ENCODE measurements at places on chromosomes 3 and 15.

GRCh38 chr3:51354731-51355615, 30.1 kb upstream of the MANF start:
- no peak for DNase-seq

- no peak for DNase-seq
These were observed 250.3 kb downstream of the MAGI1 start for GRCh38 chr3:65788461-65788860.

DNA sequence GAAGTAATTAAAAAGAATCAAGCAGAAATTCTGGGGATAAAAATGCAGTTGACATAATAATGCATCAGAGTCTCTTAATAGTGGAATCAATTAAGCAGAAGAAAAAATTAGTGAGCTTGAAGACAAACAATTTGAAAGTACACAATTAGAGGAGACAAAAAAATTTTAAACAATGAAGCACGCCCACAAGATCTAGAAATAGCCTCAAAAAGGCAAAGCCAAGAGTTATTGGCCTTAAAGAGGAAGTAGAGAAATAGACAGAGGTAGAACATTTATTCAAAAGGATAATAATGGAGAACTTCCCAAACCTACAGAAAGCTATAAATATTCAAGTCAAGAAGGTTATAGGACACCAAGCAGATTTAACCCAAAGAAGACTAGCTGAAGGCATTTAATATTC, 113.3 kb downstream of the TBC1D2B start:
- no peak for DNase-seq

- no peak for DNase-seq
These were observed 8.9 kb downstream of the MYH15 start for GRCh38 chr3:108501535-108501934.

DNA sequence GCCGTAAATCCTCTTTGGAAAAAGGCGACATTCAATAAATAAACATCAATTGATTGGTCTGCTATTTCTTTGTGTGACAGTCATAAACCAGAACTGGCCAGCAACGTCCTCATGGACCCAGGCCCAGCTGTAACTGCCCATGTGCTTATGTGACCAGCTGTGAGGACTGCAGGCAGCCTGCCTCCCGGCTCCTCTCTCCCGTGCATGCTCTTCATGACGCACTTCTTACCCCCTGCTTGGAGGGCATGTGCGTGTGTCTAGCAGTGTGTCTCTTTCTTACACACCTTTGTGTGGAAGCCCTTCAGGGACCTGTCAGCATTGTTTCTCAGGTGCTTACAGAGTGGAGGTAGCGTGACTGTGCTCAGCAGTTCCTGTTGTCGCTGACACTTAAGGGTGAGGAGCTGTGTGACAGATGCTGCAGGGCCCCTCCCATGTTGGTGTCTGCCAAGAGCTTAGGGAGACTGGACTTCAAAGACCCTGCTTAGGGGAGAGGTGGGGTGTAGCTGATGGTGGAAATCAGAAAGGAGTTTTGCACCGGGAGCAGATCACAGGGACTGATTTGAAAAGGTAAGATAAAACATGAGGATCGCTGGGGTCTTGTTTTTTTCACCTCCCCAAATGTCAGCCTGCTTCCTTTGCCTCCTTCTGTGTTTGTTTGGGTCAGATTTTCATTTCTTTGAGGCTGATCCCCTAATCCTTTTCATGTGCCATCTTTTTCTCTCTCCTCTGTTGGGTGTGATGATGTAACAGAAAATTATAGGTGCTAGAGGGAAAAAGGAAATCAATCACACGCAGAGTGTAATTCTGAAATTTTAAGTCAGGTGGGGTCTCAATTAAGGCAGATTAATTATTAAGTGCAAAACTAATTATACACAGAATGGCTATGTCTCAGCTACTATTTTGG, 2.1 kb downstream of the PODXL2 start:
- no peak for DNase-seq

DNA sequence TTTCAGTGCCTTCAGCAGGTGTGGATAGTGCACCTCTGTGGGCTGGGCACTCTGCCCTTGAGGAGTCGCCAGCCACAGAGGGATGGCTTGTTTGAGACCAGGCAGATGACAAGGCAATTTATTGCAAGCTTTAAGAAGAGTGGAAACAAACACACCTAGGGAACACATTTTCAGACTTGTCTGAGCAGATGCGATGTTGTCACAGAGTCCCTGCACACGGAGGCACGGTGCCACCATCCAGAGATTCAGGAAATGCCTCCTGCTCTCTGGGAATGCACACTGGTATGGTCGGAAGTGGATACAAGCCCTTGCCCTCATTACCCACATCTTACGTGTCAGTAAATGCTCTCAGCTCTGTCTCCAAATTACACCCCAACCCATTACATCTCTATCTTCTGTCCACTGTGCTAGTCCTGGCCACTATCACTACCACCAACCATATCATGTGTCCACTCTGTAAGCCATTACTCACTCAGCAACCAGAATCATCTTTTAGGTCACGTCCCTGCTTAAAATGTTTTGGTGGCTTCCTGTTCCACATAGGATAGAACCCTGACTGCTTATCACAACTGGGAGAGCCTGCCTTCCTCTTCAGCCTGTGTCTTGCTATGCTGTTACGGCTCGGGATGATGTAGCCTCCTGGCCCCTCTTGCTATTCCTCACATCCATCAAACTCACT, 196.9 kb downstream of the SLCO3A1 start:
- DNase-seq, result no peak

- DNase-seq, result no peak
These were observed 170.6 kb upstream of the BHLHE40 start for GRCh38 chr3:4808637-4809036.

GRCh38 chr3:187616307-187616972, 53.8 kb downstream of the SST start:
- DNase-seq, result peak; percentile 32

DNA sequence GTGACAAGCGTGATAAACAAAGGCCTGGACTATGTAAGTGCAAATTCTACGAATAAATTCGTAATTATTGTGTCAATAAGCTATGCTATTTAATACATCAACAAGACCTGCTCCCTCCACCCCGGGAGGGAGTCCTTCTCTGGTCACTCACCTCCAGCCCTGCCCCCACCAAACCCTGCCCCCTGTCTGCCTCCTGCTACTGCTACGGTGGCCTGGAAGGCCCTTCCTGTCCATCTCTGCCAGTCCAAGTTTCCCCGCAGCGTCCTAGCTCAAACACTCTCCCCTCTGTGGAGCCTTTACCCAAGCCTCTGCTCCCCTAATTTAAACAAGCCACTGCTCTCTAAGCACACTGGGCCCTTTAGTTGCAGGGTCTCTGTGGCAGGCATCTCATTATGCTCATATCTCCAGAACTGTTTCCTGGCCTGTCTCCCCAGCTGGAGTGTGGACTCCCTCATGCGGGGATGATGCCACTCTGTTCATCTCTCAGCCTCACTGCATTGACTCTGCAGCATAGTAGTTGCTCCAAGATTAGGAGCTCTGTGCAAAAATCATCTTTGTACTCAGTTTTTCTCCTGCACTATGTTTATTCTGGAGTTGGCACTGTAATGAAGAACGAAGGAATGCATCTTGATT, 241.2 kb downstream of the NTRK3 start:
- DNase-seq, result no peak

DNA sequence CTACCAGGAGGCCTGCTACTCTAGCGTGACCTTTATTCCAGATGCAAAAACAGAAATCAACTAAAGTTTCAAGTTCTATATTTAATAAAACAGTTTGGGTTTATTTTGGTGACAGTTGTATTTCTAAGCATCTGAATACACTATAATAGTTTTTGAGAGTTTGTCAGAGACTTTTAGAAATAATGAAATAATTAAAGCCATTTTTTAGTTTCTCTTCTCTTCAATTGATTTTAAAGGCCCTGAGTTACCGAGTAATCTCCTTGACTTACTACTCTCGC, 523.4 kb downstream of the CADM2 start:
- no peak for DNase-seq

DNA sequence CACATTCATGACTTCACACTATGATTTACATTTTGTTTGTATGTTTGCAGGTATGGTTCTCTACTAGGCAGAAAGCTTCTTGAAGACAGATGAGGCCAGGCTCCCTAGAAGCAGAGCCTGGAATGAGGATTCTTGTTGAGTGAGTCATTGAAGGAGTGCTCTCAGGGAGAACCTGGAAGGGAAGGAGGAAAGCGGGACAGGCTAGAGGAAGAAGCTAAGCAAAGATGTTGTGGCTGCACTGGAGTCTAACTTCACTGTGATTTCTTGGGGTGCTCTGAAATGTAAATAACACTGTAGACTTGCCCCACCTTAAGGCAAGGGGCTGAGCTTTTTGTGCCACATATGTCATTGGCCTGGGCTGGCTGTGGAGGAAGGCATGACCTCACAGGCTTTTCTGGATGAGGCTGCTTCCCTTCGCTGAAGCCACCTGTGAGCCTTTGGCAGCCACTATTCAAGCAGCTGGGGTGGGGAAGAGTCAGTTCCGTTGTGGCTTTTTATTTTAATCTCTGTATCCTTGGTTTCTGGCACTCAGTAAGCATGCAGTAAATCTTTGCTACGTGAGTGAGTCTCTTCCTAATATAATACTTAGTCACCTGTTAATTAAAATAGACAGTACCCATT, 307.3 kb downstream of the SV2B start:
- DNase-seq, result peak; percentile 75

DNA sequence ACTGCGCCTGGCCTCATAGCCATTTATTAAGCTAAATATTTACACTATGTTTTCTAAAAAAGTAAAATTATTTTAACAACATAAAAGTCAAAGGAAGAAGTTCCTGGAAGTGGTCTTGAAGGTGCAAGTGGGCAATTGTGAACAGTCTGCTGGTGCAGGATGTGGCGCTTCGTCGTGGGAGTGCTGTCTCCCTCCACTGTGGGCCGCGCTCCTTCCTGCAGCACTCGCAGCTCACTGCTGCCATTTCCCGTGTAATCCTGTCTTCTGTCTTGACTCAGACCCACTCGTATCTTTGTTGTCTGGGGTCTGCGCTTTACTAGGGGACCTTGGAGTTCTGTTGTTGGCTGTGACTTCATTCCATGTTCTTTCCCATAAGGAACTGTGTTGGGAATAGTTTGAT, 56.3 kb downstream of the APBA2 start:
- DNase-seq, result no peak

DNA sequence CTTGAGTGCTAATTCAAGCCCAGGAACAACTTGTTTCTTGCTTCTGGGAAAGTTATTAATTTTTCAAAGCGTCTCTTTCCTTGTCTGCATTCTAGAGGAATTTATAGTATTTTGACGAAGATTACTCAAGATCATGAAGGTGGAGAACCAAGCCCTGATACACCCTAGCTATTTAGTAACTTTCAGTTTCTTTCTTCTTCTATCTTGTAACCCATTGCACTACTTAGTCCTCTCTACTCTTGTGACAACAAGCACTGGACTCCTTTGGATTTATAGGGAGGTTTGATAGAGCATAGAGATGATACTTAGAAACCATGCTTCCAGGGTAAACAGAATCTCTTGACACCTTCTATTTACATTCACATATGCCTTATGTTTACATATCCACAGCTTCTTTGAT, 203.3 kb upstream of the GRM7 start:
- no peak for DNase-seq

DNA sequence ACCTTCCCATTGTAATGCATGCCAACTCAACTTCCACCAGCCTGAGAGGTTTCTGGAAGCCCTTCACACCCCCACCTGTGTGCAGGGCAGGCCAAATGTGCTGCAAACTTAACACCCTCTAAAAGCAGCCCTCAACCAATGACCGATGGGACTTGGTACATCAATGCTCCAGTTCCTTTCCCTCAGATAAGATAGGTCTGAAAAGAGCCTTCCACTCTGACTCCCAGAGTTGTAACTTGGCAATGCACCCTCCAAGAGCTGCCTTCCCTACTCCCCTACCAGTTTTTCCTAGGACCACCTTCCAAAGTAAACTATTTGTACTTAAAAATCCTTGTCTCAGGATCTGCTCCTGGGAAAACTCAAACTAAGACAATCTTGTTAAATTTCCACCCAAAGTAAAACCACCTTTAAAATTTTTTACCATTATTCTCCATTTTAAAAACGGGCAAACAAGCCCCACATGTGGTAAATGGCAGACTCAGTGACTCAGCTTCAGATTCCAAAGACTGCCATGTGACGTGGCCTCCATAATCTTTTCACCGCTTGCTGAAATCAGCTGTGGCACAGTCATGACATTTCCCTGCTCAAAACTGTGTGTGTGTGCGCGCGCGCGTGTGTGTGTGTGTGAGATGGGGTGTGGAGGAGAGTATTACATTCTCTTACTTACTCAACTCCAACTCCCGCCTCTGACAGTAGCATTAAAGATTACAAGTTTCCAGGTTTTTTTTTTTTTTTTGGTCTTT, 17.2 kb downstream of the RASGRP1 start:
- DNase-seq, result no peak

DNA sequence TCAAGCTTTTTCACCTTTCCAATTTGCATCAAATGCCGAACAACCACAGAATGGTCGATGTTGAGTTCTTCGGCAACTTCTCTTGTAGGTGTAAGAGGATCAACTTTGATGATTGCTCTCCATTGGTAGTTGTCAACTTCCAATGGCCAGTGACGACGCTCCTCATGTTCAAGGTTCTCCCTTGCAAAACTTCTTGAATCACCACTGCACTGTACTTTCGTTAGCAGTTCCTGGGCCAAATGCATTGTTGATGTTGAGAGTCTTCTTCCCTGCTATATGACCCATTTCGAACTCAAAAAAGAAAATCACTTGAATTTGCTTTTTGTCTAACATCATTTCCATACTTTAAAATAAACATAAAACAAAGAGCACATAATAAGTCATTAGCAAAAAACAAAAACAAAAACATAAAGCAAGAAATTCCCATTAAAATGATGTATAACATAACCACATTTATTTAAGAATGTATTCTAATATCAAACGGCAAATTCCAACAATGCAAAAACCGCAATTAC, 71.2 kb upstream of the AP4E1 start:
- DNase-seq, result no peak

GRCh38 chr3:70889162-70890019, 577.0 kb upstream of the MDFIC2 start:
- DNase-seq, result no peak

- DNase-seq, result no peak
These were observed 8.6 kb downstream of the GPR15 start for GRCh38 chr3:98540346-98540745.

GRCh38 chr15:100932676-100933348, 13.7 kb downstream of the LRRK1 start:
- DNase-seq, result no peak

GRCh38 chr3:110236976-110237610, 834.5 kb upstream of the NECTIN3 start:
- no peak for DNase-seq

- DNase-seq, result no peak
These were observed 4.3 kb downstream of the GREM1 start for GRCh38 chr15:32722136-32722535.

GRCh38 chr3:49295489-49296058, 18.5 kb upstream of the C3orf62 start:
- no peak for DNase-seq

DNA sequence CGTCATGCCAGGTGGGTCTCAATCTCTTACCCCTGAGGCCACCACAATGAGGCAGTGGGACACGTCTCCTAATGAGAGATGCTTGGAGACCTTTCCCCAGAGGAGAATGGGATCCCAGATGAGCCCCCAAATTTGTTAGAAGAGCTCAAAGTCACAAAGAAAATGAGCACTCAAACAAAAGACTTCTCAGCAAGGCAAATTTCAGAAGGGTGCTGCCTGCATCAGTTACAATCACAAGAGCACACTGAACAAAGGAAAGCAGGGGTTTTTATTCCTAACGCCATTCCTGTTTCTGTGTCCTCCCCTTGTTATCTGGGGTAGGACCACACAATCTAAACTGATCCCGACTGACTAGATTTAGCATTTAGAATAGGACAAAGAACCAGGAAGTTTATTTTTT, 50.1 kb downstream of the DLG1 start:
- DNase-seq, result no peak

All from thymus (tissue), 14 donors.